ENCODE measurements at places on chromosomes 6 and 20. TPM values are rescaled to one million over a fixed set of nuclear protein-coding genes. Genes with fewer than 3 reads are reported as not detected.

- DNase-seq, result no peak
Measured at GRCh38 chr6:125850361-125850760, 59.6 kb downstream of the NCOA7 start.

DNA sequence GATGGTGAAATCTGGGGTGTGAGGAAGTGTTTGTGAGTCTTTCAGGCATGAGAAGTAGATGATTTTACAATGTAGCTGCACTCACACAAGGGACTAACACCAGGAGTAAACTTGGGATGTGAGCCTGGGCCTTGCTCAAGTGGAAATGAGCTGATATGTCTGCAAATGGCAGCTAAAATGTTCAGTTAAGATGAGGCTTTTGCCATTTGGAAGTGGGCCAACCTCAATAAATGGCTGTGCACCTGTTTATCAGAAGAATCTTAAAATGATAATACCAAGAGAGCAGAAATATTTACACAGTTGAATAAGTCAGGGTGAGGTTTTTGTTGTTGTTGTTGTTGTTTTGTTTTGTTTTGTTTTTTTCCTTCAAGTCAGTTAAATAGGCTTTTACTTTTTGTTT is 25.7 kb upstream of the KLHL31 start:
- no peak for DNase-seq

DNA sequence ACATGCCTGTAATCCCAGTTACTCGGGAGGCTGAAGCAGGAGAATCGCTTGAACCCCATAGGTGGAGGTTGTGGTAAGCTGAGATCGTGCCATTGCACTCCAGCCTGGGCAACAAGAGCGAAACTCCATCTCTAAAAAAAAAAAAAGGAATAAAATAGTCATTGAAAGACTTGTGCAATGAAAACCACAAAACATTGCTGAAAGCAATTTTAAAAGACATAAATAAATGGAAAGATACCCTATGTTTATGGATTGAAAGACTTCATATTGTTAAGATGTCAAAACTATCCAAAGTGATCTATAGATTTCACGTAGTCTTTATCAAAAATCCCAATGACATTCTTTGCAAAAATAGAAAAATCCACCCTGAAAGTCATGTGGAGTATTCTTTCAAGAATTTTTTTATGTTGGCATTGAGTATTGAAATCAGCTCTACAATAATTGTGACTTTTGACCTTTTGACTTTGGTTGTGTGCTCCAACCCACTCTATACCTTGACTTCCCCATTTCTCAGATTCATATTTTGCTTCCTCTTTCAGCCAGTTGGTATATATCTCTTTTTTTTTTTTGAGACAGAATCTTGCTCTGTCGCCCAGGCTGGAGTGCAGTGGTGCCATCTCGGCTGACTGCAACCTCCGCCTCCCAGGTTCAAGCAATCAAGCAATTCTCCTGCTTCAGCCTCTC is 45.5 kb upstream of the SLC23A2 start:
- no peak for DNase-seq

GRCh38 chr20:43959079-43959919 is 44.6 kb downstream of the TOX2 start:
- no peak for DNase-seq

DNA sequence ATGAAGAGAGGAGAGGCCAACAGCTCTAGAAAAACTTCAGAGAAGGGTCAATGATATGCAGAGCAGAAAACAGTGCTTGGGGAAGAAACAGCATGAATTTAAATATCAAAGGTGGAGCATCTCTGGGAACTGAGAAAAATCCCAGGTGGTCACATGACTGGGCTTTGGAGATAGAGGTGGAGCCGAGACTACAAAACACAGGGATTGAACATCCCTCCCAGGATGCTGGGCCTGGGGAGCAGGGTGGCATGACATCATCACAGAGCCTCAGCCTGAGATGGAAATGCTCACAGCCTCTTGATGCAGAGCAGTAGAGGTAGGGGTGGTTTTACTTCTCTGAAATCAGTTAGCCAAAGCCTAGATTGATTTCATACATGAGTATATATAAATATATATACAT is 529.5 kb downstream of the PRKN start:
- DNase-seq, result no peak

GRCh38 chr20:13229538-13229937 is 8.5 kb downstream of the ISM1 start:
- no peak for DNase-seq

- DNase-seq, result no peak
Measured at GRCh38 chr6:18183766-18184165, 28.5 kb downstream of the KDM1B start.

DNA sequence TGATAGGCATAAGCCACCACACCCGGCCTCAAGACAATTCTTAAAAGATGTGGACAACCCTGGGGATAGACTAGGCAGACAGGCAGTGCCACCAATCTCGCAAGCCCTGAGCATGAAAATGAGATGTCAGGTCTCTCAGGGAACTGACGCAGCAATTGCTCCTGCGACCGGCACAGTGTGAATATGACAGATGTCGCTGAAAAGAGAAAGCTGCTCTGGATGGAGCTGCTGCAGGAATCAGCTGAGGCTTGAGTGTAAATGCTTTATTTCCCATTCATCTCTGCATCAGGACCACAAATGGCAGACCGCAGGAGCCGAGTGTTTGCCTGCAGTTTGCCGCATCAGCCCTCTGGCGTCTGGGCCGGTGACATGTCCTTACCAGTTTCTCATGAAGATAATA is 68.4 kb downstream of the TFAP2C start:
- DNase-seq, result no peak

DNA sequence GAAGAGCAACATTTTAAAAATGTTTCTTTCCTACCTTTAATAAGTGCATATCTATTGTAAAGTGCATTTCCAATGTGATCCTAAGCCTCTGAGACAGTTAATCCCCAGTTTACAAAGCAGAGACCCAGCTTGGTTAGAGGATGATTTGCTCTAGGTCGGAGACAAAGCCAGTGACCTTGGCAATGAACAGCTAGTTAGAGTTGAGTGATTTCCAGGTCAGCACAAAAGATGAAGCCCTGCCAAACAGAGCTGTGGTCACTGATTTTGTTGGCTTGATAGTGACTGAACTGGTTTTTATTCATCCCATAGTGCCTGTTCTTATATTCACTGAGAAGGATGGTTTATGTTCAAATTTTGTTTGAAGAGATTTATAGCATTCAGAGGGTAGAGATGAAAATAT is 56.6 kb upstream of the CD83 start:
- no peak for DNase-seq

- DNase-seq, result no peak
Measured at GRCh38 chr20:62693524-62693922, 15.1 kb upstream of the NTSR1 start.

Gene C20orf202
- total RNA-seq, result 0.14 TPM

GRCh38 chr20:1122388-1123315 is 4.2 kb downstream of the PSMF1 start:
- DNase-seq, result peak; percentile 71

DNA sequence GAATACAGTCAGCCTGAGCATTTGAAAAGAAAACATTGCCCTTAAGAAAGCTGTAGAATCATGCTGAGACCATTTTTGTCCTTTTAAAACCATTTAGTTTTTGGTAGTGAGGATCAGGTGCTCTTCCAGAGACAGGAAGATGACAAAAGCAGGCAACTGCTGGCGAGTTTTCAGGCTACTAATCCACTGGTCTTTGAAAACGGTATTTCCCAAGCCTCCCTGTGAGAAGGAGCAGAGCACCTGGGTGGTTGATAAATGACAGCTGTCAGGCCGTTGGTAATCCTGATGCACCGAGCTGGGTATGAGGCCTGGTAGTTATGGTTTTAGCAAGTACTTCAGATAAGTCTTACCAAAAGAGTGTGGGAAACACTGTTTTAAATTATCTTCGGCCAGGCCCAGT is 10.1 kb upstream of the SEC63 start:
- no peak for DNase-seq

Gene MGME1
- 13.0 TPM for total RNA-seq

DNA sequence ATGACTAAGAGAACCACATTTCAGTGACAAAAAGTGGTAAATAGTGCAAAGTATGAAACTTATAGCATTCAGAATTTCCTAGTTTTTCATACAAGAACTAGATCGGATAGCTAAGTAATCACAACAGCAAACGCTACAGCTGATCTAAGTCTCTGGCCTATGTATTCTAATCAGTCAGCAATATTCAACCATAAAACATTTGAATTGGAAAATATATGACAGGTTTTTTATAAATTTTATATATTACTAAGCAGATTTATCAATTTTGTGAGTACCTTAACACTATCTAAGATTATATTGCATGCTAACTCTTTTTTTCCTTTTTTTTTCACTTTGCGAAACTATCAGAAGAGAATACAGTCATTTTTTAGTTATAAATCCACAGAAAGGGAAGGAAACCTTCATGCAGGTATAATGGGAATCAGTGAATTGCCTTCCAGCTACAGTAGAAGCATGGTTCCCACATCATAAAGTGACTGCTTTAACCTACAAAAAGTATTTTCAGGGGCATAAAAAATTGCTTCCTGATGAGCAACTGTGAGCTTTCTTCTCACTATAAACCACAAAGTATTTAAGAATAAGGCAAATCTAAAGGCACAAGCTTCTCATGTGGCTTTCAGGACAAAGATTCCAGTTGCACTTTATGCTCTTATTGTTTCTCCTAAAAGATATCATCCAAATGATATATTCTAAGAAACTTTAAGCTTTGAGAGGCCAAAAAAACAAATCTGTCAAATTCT is 74.0 kb upstream of the GJE1 start:
- DNase-seq, result no peak

Gene GSTA2
- total RNA-seq, result not detected

Gene FNDC11
- total RNA-seq, result 0.16 TPM

DNA sequence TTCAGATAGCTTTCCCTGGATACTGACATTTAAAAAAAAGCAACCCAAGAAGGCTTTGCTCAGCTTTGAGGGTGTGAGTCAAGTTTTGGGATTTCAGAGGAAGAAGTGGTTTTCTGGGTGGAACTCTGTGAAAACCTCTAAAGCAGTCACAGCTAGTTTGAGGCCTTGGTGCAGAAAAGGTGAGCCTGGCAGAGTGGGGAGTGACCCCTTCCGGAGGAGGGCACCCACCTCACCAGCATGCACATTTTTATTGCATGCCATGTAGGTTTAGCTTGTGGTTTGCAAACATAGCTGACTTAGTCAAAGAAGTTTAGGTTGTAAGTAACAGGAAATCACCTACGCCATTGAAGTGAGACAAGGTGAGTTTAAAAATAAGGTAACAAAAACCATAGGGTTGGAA is 146.8 kb upstream of the PMEPA1 start:
- no peak for DNase-seq

Gene NKAPL
- 7.4 TPM for total RNA-seq

DNA sequence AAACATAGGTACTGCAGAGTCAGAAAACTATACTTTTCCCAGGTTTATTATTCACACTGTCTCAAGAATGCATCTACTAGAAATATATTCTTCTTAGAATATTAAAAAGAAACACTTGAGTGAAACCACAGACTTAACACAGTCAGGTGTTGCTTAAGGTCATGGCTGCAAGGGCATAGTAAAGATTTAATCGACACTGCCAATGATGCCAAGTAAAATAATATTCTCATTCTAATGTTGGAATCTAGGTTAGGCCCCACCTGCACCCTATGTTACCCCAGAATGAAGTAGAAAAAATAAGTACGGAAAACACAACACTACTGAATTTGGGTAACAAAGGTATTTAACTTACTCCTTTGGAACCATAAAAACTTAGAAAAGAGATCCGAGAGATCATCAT is 155.0 kb downstream of the RALGAPA2 start:
- DNase-seq, result no peak

DNA sequence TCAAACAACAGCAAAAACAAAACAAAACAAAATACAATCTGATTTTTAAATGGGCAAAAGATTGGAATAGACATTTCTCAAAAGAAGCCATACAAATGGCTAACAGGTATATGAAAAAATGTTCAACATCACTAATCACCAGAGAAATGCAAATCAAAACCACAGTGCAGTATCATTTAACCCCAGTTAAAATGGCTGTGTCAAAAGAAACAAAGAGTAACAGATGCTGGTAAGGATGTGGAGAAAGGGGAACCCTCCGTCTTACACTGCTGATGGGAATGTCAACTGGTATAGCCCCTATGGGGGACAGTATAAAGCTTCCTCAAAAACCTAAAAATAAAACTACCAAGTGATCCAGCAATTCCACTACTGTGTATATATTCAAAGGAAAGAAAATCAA is 10.9 kb upstream of the NELFCD start:
- no peak for DNase-seq

- DNase-seq, result no peak
Measured at GRCh38 chr6:81105998-81106397, 646.5 kb downstream of the TENT5A start.

DNA sequence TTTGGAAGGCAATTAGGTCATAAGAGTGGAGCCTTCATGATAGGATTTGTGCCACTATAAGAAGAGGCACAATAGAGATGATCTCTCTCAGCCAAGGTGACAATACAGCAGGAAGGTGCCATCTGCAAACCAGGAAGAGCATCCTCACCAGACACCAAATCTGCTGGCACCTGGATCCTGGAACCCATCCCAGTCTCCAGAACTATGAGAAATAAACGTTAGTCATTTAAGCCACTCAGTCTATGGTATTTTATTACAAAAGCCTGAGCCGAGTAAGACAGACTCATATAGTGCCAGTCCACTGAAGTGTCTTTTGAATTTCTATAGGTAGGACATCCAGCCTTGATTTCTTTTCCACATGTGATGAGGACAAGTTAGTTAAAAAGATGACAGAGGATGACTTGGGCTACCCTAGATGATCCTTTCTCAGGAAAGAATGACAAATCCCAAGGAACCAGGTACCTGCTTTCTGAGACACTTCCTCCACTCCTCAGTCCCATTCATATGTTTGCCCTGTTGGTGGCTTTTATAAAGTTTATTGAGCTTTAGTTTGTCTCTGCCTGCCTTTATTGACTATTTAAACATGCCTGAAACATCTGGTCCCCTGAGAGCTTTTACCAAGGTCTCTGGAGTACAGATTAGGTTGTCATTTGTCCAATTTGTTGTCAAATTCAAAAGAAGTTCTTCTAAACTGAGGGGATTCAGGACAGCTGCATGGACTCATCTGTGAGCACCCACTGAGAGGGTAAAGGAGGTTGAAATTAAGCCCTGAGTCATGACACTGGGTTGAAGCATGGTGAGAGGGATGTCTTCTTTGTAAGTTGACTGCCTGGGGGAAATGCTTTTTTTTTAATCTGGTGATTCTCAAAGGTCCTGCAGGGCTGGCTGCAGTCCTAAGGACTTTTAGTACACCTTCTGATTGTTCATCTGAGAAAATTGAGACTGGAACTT is 165.0 kb upstream of the PLCB4 start:
- DNase-seq, result no peak

Gene MAS1
- not detected for total RNA-seq

DNA sequence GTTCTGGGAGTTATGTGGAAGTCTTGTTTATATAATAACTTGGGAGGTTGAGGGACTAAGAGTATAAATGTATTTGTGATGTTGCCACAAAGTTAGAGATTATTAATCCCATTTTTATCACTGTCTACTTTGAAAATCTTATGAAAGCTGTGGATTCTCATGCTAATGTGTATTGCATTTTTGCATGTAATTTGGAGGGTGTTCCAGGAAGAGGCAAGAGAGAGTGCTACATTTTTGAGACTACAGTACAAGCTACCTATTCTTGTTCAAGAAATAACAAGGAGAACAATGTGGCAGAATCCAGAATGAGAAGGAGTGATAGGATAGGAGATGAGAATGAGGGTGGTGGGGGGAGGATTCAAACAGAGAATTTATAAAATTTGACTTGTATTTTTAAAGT is 34.9 kb downstream of the VTA1 start:
- DNase-seq, result no peak

Gene BPIFB4
- total RNA-seq, result not detected
